ENCODE measurements at places on chromosomes 3 and 15. TPM values are rescaled to one million over a fixed set of nuclear protein-coding genes. Genes with fewer than 3 reads are reported as not detected.

DNA sequence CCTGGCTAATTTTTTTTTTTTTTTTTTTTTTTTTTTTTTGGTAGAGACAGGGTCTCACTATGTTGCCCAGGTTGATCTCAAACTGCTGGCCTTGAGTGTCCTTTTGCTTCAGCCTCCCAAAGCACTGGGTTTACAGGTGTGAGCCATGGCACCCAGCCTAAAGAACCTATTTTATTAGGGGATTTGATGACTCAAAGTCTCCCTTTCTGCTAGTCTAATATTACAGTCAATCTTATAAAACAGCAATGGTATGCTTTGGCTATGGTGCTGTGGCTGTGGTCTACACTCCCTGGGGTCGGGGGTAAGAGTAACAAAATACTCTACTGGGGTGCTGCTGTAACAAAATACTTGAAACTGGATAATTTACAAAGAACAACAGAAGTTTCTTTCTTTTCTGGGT, 44.8 kb downstream of the ZNF589 start:
- H3K27me3 ChIP-seq: no peaks in the 10 kb centered on the region
- no peak overlapping the region for H3K4me3 ChIP-seq
- no peaks in the 10 kb centered on the region for H3K4me1 ChIP-seq
- DNase-seq: no peak
- no peak overlapping the region for H3K27ac ChIP-seq

The GOLGA8J gene
- total RNA-seq: not detected

- no peak for DNase-seq
- H3K27me3 ChIP-seq: no peaks in the 10 kb centered on the region
- no peaks in the 10 kb centered on the region for H3K4me1 ChIP-seq
- H3K36me3 ChIP-seq: no peaks in the 10 kb centered on the region
These were observed 30.7 kb downstream of the LRTM1 start for GRCh38 chr3:54897028-54897711.

DNA sequence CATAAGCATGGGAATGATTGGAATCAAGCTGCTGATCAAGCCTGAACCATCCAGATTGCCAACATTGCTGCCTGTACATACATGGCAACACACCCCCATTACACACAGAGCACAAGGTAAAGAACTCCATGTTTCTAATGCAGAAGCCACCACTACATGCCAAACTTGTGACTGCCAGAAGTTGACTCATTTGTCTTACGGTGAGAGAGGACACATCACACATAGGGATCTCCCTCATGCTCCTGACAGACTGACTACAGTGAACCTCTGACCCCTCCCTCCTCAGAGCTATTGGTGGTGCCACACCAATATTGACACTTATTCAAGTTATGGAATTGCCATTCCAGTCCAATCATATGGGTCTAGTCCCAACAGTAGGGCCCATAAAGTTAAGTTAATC, 42.3 kb downstream of the EFHB start:
- no peaks in the 10 kb centered on the region for H3K4me1 ChIP-seq
- no peak overlapping the region for H3K27ac ChIP-seq
- H3K36me3 ChIP-seq: no peaks in the 10 kb centered on the region

- H3K4me3 ChIP-seq: no peak overlapping the region
- DNase-seq: no peak
- no peaks in the 10 kb centered on the region for H3K27me3 ChIP-seq
- no peaks in the 10 kb centered on the region for H3K36me3 ChIP-seq
- H3K4me1 ChIP-seq: peaks cover 6% of the 10 kb centered on the region
These were observed 288.8 kb upstream of the TGFBR2 start for GRCh38 chr3:30317561-30317960.

GRCh38 chr3:17179381-17180205, 294.8 kb downstream of the PLCL2 start:
- H3K4me1 ChIP-seq: peaks cover 30% of the 10 kb centered on the region
- peak overlapping the region; percentile 15 for H3K27ac ChIP-seq
- H3K4me3 ChIP-seq: no peak overlapping the region
- no peaks in the 10 kb centered on the region for H3K27me3 ChIP-seq
- DNase-seq: no peak
- H3K36me3 ChIP-seq: peaks cover 64% of the 10 kb centered on the region

- no peak for DNase-seq
- no peaks in the 10 kb centered on the region for H3K36me3 ChIP-seq
- no peak overlapping the region for H3K4me3 ChIP-seq
These were observed 25.7 kb downstream of the GPR15 start for GRCh38 chr3:98557324-98558010.

GRCh38 chr3:88364926-88365325, 215.2 kb downstream of the C3orf38 start:
- no peaks in the 10 kb centered on the region for H3K27me3 ChIP-seq
- H3K4me3 ChIP-seq: no peak overlapping the region
- H3K4me1 ChIP-seq: peaks cover 11% of the 10 kb centered on the region
- DNase-seq: no peak
- H3K27ac ChIP-seq: no peak overlapping the region

- H3K27me3 ChIP-seq: no peaks in the 10 kb centered on the region
- no peak for DNase-seq
- H3K4me3 ChIP-seq: no peak overlapping the region
- H3K36me3 ChIP-seq: peaks cover 9% of the 10 kb centered on the region
- peaks cover 5% of the 10 kb centered on the region for H3K4me1 ChIP-seq
These were observed 61.4 kb downstream of the ZNF609 start for GRCh38 chr15:64521726-64522164.

GRCh38 chr3:11136830-11137626, 17.3 kb upstream of the HRH1 start:
- no peak overlapping the region for H3K4me3 ChIP-seq
- H3K36me3 ChIP-seq: no peaks in the 10 kb centered on the region
- peak overlapping the region; percentile 3 for H3K27ac ChIP-seq

DNA sequence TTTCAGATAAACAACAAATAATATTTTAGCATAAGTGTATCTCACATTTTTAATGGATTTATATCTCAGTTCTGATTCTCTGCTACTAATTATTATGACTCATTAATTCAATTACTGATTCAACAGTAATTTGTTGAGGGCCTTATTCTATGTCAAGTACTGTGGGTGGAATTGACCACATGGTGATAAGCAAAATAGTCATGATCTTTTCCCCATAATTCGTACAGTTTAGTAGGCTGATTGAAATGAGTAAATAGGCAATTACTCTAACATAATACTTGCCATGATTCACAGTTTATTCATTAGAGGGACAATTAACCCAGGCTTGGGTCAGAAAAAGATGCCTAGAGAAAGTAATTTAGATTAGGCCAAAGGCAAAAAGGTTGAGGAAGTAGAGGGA, 60.9 kb upstream of the SLC4A7 start:
- no peak overlapping the region for H3K4me3 ChIP-seq
- H3K36me3 ChIP-seq: no peaks in the 10 kb centered on the region
- H3K27me3 ChIP-seq: no peaks in the 10 kb centered on the region
- H3K4me1 ChIP-seq: no peaks in the 10 kb centered on the region

DNA sequence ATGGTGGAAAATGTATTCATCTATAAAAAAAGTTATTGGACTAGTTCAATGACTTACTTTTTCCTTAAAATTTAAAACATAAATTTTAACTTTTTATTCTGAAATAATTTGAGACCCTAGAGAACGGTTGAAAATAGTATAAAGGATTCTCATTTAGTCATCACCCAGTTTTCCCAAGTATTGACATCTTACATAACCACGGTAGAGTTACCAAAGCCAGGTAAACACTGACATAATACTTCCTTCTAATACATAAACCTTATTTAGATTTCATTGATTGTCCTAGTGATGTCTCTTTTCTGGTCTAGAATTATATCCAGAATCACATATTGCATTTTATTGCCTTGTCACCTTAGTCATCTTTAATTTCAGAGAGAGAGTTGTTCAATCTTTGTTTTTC, 319.1 kb downstream of the LPP start:
- H3K27me3 ChIP-seq: no peaks in the 10 kb centered on the region
- peaks cover 40% of the 10 kb centered on the region for H3K4me1 ChIP-seq
- H3K27ac ChIP-seq: peak overlapping the region; percentile 9
- no peak overlapping the region for H3K4me3 ChIP-seq
- H3K36me3 ChIP-seq: peaks cover 9% of the 10 kb centered on the region
- no peak for DNase-seq

- no peaks in the 10 kb centered on the region for H3K4me1 ChIP-seq
- DNase-seq: no peak
- H3K27ac ChIP-seq: no peak overlapping the region
- no peaks in the 10 kb centered on the region for H3K36me3 ChIP-seq
These were observed 309.9 kb downstream of the CLSTN2 start for GRCh38 chr3:140244893-140245292.

The GRAMD2A gene
- not detected for total RNA-seq

- no peaks in the 10 kb centered on the region for H3K36me3 ChIP-seq
- peaks cover 16% of the 10 kb centered on the region for H3K27me3 ChIP-seq
- no peaks in the 10 kb centered on the region for H3K4me1 ChIP-seq
- H3K4me3 ChIP-seq: no peak overlapping the region
- no peak for DNase-seq
These were observed 160.0 kb downstream of the SQOR start for GRCh38 chr15:45794712-45795439.

DNA sequence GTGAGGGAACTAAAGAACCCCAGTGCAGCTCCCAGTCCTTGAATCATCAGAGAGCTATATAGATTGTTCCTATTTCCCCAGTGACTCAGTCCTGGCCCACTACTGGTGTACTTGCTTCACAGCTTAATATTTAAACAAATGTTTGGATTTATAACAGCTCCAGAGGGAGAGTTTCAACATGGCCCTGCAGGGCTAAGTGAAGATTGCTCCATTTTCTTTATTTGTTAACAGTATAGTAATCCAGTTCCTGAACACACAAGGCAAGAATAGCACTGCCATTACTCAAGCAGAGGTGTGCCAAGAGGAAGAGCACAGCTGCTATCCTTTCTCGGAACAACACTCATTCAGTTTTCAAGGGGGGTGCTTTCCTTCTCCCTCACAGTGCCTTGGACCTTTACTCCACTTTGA, 6.5 kb downstream of the SQOR start:
- H3K36me3 ChIP-seq: peaks cover 13% of the 10 kb centered on the region
- peaks cover 51% of the 10 kb centered on the region for H3K4me1 ChIP-seq
- H3K27me3 ChIP-seq: no peaks in the 10 kb centered on the region
- no peak overlapping the region for H3K4me3 ChIP-seq
- no peak for DNase-seq

GRCh38 chr15:76146812-76147211, 87.0 kb downstream of the TMEM266 start:
- no peak overlapping the region for H3K4me3 ChIP-seq
- DNase-seq: no peak
- no peak overlapping the region for H3K27ac ChIP-seq
- H3K4me1 ChIP-seq: peaks cover 18% of the 10 kb centered on the region

The ZPLD1 gene
- not detected for total RNA-seq

DNA sequence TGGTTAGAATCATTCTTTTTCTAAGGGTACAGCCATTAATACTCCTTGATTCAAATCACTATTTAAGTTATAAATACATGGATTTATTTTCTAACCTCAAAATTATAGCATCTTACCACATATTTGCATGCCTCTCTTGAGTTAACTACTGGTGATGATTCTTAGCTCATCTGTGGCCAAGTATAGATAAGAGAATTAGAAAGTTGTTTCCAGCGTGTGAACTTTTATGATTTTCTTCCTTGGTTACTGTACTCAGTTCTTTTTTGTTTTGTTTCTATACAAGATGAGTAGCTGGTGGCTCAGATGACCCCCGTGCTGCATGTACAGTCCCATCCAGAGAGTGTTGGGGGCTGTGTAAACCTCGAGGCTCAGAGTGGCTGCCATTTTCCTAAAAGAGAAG, 124.6 kb downstream of the IGF1R start:
- H3K4me3 ChIP-seq: no peak overlapping the region
- no peaks in the 10 kb centered on the region for H3K36me3 ChIP-seq
- H3K4me1 ChIP-seq: peaks cover 19% of the 10 kb centered on the region
- H3K27me3 ChIP-seq: peaks cover 15% of the 10 kb centered on the region
- DNase-seq: no peak
- no peak overlapping the region for H3K27ac ChIP-seq

The KLF15 gene
- total RNA-seq: 0.39 TPM

DNA sequence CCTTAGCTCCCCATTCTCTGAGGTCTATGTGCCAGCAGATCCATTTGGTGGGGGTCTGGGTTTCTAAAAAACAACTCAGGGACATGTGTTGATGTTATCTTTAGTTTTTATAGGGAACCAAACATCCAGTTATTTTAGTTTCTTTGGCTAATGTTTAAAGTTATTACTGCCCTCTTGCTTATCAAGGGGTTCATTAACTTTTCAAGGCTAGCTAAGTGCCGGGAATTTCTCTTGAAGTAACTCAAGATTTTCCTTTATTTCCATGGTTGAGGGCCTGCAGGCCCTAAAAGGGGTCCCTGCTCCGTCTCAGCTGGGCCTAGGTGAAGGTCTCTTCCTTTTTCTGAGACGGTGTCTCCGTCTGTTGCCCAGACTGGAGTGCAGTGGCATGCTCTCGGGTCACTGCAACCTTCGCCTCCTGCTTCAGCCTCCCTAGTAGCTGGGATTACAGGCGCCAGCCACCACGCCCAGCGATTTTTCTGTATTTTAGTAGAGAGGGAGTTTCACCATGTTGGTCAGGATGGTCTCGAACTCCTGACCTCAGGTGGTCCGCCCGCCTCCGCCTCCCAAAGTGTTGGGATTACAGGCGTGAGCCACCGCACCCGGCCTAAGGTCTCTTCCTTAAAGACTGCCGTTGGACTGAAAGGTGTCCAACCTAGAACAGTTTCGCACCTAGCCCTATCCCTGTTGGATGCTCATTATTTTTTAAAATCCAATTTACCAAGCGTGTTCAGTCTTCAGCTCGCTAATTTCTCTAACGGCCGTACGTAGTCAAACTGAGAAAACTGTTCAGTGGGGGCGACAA, 1.3 kb upstream of the OXSR1 start:
- H3K27ac ChIP-seq: peak overlapping the region; percentile 100
- peaks cover 16% of the 10 kb centered on the region for H3K36me3 ChIP-seq
- no peaks in the 10 kb centered on the region for H3K27me3 ChIP-seq
- DNase-seq: no peak
- peak overlapping the region; percentile 94 for H3K4me3 ChIP-seq
- H3K4me1 ChIP-seq: peaks cover 39% of the 10 kb centered on the region

- no peak overlapping the region for H3K27ac ChIP-seq
- H3K4me3 ChIP-seq: no peak overlapping the region
- no peaks in the 10 kb centered on the region for H3K27me3 ChIP-seq
- no peak for DNase-seq
These were observed 33.8 kb upstream of the GREM1 start for GRCh38 chr15:32683906-32684584.

GRCh38 chr15:74420193-74420905, 13.4 kb downstream of the SEMA7A start:
- H3K27ac ChIP-seq: peak overlapping the region; percentile 74
- H3K27me3 ChIP-seq: no peaks in the 10 kb centered on the region
- H3K4me3 ChIP-seq: peak overlapping the region; percentile 38
- H3K4me1 ChIP-seq: peaks cover 91% of the 10 kb centered on the region

Measured in activated B cell treated with CpG ODN at 0.5 μM for 24 hours (primary cell).